ENCODE measurements at places on chromosomes 12 and 14.

- no peak for DNase-seq
These were observed 1.1 kb downstream of the MLXIP start for GRCh38 chr12:122079532-122080081.

- no peak for DNase-seq
These were observed 225.0 kb downstream of the KCNC2 start for GRCh38 chr12:74984631-74985030.

DNA sequence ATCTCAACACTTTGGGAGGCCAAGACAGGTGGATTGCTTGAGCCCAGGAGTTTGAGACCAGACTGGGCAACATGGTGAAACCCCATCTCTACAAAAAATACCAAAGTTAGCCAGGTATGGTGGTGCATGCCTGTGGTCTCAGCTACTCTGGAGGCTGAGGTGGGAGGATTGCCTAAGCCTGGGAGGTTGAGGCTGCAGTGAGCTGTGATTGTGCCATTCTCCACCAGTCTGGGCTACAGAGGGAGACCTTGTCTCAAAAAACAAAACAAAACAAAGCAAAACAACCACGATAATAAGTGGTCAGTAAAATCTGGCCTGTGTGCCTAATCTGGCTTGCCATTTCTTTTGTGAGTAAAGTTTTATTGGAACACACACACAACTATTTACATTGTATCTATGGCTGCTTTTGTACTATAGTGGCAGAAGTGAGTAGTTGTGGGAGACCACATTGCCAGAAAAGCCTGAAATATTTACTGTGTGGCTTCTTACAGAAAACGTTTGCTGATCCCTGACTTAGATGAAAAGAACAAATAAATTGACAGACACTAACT lies 19.4 kb upstream of the KLRG1 start:
- no peak for DNase-seq

GRCh38 chr14:61581340-61581739 lies 114.0 kb upstream of the HIF1A start:
- no peak for DNase-seq

GRCh38 chr14:34235643-34236300 lies 226.3 kb downstream of the SPTSSA start:
- DNase-seq = no peak

- DNase-seq = no peak
These were observed 19.4 kb downstream of the PPP1R36 start for GRCh38 chr14:64569138-64569631.

- DNase-seq = peak; percentile 45
These were observed 8.6 kb upstream of the GPR68 start for GRCh38 chr14:91252871-91253794.
